ENCODE measurements at places on chromosomes 2 and 18.
A peak's percentile ranks its signal among the peaks of the same experiment; 100 is the strongest.

DNA sequence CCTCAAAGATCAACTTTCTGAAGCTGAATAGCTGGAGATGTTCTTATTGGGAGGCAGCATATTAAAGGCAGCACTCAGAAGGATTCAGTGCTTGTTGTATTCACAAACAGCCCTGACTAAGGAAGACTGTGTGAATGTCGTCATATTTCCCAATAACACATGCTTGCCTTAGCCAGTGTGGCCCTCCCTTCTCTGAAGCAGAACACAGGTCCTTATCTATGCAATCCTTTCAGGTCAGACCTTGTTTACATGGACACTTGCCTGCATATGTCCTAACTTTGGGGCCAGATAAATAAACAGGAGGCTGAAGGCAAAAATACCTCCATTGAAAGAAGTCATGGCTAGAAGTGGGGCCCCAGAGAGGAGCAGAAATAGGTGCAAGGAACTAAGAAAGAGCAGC is 97.2 kb downstream of the SLC4A3 start:
- no peak for DNase-seq

DNA sequence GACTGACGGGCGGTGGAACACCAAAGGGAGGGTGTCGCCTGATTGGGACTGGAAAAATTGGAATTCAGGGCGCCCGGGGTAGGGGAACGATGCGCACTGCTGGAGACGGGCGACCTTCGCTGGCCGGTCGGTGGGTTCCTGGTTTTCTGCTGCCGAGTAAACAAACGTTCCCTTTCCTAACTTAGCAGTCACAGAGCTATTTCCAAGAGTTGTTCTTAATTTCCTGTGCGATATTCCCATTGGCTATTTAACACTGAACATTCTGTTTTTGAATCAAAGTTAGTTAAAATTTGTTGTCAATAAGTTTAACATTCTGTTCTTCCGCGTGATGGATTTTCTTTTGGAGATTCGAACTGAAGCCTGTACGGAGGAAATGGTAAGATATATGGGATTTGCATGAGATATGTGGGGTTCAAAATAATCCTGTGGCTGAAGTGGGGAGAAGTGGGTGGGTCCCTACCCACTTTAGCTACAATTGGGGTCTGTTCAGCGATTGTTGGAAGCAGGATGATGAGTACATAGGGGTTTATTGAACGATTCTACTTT is 862 bp downstream of the C18orf54 start:
- DNase-seq, result peak; percentile 60

- DNase-seq, result no peak
Observed at GRCh38 chr18:74153793-74154192, 5.5 kb downstream of the TIMM21 start.

DNA sequence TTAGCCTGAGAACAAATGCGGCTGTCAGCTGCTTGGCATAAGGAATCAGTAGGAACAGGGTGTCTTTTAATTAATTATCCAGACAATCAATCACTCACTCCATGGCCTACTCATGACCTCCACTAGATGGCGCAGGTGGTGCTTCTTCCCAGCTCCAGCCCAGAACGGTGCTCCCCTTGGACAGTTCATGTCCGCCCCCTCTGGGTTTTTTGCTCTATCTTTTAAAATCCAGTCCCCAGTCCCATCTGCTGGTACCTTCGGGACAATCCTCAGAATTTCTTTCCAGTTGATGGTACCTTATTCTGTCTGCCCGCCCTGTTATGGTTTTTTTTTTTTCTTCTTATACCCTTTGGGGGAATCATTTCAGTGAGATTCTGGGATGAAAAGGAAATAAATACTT is 99.8 kb downstream of the CACNB4 start:
- peak; percentile 86 for DNase-seq

DNA sequence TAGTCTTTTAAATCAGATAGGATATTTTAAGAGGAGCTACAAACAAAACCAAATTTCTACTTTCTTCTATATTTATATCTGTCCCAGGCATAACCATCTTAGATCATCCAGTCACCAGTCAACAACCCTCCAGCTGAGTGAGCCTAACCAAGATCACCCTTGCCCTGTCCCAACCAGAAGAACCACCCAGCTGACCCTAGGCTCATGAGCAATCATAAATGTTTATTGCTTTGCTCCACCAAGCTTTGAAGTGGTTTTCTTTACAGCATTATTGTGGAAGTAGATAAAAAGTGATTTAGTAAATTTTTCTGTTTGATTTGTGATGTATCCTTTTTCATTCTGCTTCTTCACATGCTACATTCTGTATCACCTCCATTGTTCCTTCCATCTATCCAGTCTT is 167.2 kb upstream of the PIEZO2 start:
- no peak for DNase-seq

- peak; percentile 6 for DNase-seq
Observed at GRCh38 chr2:34115076-34115475, 516.0 kb upstream of the FAM98A start.

DNA sequence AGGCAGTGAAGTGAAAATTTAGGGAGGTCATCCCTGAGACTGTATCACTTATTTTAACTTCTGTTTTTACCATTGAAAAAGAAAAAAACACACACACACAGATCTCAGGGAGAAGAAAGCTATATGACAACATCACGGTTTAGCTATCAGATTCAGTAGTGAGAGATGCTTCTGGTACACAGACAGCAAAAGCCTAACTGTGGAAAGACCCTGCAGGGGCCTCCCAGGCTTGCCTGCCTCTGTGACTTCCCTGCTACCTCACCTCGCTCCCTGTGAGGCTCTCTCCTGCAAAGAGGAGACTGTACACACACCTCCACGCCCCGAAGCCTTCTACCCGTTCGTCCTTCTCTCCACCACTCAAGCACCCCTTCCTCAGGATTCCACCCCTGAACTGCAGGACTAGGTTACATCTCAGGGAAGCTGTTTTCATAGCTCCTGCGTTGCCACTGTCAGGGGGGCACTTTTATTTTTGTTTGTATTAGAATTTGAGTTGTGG is 86.3 kb downstream of the EPB41L3 start:
- DNase-seq, result no peak

DNA sequence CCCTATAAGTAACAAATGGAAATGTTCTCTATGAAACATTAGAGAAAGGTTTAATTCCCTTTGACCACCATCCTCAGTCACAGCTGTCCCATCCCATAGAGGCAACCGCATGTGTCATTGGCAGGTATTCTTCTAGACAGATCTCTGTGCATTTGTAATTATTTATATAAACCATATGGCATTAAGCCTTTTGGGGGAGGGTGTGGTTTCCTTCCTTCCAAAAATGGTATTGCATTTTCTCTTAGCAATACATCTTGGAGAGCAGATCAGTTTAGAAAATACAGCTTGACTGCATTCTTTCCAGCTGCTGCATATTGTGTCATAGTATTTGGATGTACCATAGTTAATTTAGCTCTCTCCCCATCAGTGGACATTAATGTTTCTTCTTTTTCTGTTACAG is 57.7 kb downstream of the LCLAT1 start:
- DNase-seq, result no peak

DNA sequence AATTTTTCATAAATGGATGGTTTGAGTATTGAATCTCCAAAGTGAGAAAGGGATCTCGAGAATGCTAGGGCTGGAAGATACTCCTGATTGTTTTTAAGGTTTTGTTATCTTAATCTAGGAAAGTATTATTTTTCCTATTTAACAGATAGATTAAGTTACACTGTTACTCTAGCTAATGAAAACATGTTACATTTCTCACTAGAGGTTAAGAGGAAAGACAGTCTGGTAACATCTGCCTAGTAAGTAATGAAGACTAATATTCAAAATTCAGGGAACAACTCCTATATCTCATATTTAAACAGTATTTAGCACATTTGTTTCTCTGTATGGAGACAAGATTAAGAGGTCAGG is 2.0 kb downstream of the GALNT3 start:
- DNase-seq, result no peak

DNA sequence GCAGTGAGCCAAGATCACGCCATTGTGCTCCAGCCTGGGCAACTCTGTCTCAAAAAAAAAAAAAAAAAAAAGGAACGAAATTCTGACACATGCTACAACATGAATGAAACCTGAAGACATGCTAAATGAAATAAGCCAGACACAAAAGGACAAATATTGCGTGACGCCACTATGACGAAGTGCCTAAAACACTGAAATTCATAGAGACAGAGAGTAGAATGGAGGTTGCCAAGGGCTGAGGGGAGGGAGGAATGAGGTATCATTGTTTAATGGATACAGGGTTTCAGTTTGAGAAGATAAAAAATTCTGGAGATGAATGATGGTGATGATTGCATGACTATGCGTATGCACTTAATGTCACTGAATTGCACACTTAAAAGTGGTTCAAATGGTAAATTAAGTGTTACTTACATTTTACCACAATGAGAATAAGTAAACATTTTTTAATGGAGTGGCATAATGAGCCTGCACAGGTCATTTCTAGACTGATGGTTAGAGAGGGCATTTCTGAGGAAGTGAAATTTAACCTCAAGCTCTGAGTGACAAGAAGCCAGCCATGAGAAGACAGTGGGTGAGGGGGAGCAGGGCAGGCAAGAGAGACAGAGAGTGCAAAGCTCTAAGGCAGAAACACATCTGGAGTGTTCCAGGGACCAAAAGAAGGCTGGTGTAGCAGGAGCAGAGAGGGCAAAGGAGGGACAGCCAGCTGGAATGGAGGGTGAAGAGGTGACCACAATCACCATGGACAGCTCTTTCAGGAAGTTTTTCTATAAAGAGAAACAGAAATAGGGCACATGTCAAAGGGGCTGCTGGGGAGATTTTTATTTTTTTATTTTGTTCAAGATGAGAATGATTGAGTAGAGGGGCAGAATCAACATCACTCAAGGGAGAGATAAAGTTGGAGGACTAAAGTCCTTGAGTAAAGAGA is 20.6 kb upstream of the EXOC6B start:
- DNase-seq, result no peak

DNA sequence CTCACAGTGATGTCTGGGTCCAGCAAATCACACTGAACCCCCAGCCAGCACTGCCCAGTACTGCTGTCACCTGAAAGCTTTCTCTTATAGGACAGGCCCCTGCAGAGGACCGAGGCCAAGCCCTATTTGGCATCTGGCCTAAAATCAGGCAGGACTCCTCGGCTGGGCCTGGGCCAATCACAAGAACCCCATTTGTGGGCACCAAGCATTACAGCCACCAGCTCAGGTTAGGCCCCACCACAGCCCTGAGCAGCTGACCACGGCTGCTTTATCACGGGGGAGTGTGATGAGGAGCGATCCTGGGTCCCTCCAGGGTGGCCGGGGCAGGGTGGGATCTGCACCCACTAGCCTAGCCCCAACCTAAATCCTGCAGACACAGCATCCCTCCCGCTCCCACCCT is 8.2 kb downstream of the BIN1 start:
- no peak for DNase-seq

DNA sequence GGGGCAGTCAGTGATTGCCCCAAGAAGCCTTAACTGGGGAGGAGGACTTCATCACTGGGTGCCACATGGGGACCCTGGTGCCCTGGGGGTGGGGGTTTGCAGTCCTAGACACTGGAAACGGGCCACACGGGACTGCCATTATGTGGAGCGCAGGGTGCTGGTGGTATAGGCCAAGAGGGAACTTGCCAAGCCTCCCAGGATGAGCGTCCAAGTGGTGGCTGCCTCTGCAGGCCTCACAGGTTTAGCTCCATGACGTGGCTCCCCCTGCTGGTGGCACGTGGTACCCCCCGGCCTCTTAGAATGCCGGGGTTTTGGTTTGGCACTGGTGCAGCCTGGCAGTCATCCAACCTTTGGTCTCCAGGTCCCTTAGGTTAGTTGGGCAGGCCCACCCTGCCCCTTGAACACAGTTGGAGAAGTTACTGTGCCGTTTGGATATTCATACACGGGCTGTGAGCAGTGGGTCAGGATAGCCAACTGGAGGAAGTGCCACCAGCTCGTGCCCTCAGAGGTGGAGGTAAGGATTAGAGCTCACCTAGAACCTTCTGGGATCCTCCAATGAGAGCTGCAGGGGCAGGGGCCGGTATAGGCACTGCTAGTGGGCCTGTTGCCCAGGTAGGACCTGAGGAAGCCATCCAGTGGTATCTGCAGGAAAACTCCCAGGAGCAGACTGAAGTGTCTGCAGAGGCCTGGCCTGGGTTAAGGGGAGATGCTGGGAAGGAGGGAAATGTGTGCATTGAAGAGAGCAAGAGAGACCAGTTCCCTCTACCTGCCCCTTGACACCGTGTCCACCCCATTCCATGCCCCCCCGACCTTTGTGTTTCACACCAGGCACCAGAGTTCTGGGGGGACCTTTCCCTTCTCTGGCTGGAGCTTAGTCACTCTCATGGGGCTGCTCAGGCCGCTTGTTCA is 5.7 kb downstream of the PTMA start:
- peak; percentile 60 for DNase-seq

- no peak for DNase-seq
Observed at GRCh38 chr2:236545248-236545658, 24.4 kb upstream of the ACKR3 start.

DNA sequence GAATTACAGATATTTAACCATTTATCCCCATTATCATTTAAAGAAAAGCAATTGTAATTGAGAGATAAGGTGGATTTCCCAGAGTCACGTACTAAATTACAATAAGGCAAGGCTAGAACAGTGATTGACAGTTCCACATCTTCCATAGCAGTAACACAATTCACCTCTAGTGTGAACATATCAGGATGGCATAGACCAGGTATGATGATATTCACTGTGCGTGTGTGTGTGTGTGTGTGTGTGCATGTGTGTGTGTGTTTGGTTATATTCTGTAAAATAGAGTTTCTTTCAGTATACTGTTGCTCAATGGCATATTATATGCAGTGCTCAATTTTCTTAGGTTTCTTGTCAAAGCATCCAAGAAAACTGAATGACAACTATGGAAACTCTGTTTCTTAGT is 1.7 kb downstream of the SCN2A start:
- no peak for DNase-seq

GRCh38 chr2:180706694-180707093 is 273.7 kb upstream of the UBE2E3 start:
- no peak for DNase-seq

- DNase-seq, result no peak
Observed at GRCh38 chr18:47968721-47969120, 38.3 kb upstream of the SMAD2 start.

- DNase-seq, result no peak
Observed at GRCh38 chr2:197261808-197262226, 48.8 kb downstream of the ANKRD44 start.

DNA sequence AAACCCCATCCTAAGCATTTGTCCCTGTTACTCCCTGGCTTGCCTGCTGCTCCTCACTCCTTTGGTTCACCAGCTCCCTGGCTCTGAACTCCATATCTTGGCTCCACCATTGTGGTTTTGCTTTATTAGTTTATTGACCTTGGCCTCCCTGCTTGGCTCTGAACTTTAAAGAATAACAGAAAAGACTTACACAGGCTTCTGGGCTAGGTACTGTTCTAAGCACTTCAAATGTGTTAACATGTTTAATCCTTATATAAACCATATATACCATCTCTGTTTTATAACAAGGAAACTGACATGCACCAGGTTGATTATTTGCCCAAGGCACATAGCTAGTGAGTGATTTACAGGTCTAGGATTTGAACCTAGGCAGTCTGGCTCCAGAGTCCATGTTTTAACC is 149.7 kb upstream of the CAPN13 start:
- DNase-seq, result no peak

All from Kasumi-1 (cell line).